ENCODE measurements at places on chromosomes 1 and 21. TPM values are rescaled to one million over a fixed set of nuclear protein-coding genes. Genes with fewer than 3 reads are reported as not detected.

OR2G6 gene
- total RNA-seq: not detected

MX2 gene
- 29.4 TPM for total RNA-seq

ARHGEF16 gene
- 0.80 TPM for total RNA-seq

TNFRSF9 gene
- total RNA-seq: not detected

CA6 gene
- not detected for total RNA-seq

UBAP2L gene
- total RNA-seq: 70.1 TPM

NEK2 gene
- total RNA-seq: 1.8 TPM

DNA sequence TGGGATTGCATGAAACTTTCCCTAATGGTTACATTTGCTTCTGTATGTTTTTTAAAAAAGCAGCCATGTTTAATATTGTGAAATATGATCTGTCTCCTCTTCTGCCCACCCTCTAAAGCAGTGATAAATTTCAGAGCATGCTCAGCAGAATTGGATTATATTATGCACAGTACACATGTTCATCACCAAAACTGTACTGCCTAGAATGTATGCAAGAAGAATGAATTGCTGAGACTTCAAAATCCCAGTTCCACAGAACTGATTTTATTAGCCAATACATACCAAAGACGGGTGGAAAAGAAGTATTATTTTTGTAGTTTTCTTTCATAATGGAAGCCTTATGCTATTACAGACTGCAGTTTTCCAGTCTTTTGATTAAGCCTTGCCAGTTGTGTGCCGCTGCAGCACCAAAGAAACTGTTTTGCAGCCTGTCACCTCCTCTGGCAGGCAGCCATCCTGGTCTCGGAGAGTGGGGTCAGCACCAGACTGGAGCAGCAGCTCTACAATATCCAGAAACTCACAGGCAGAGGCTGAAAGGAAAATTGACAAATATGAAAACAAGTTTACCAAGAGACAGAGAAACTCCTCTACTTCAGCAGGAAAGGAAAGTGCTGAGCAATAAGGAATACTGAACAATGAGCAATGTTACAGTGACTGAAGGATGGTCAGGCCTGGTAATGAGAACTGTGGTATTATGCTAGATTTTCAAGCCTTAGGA is 58.1 kb downstream of the LHX4 start:
- no peak overlapping the region for H3K27ac ChIP-seq
- H3K27me3 ChIP-seq: no peaks in the 10 kb centered on the region
- no peaks in the 10 kb centered on the region for H3K4me1 ChIP-seq
- no peak overlapping the region for H3K4me3 ChIP-seq
- no peak for DNase-seq
- H3K36me3 ChIP-seq: no peaks in the 10 kb centered on the region

GRCh38 chr21:38511198-38511597 is 12.9 kb upstream of the ERG start:
- H3K36me3 ChIP-seq: no peaks in the 10 kb centered on the region
- H3K4me3 ChIP-seq: no peak overlapping the region
- no peaks in the 10 kb centered on the region for H3K27me3 ChIP-seq
- DNase-seq: no peak

DNA sequence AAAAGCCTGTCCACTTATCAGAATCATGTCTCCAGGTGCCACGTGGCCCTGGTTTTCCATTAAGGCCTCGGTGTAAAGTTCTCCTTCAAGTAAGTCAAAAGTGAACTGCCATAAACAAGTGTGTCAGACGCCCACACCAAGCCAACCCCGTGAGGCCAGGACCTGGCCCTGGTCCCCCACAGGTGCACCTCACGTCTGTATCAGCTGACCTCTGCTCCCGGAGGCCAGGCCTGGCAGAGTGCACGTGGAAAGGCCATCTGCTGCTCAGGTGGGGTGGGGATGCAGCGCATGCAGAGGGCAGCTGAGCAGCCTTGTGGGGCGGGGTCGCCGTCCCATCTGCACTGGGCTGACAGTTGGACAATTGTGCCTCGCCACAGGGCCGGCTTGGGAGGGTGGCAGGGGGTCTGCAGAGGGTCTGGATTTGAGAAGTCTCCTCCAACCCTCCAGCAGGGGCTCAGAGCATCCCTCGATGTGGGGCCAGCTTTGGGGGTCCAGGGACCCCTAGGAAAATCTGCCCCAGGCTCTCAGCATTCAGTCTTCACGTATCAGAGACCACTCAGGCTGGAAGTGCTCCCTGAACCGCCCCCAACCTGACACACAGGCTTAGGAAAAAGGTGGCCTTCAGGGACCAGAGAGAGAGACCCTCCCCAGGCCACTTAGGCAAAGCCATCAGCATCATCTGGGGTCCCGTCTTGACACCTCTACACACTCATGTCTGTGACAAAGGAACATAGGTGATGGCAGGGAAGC is 3.0 kb downstream of the SLC19A1 start:
- H3K36me3 ChIP-seq: no peaks in the 10 kb centered on the region
- H3K4me3 ChIP-seq: no peak overlapping the region
- H3K4me1 ChIP-seq: peaks cover 6% of the 10 kb centered on the region

DNA sequence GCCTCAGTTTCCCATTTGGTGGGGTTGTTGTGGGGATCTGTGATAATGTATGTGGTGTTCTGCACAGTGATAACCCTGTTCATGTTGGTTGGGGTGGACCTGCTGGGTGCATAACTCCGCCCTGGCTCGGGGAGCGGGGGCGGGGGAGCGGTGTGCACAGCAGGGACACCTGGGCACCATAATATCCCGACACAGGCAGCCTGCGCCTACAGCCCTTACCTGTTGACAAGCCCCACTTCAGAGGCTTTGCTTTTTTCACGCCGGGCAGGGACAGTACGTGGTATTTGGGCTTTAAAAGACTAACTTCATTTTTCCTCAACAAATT is 48.0 kb upstream of the ACOT11 start:
- no peak for DNase-seq
- no peak overlapping the region for H3K27ac ChIP-seq
- peaks cover 6% of the 10 kb centered on the region for H3K4me1 ChIP-seq
- H3K27me3 ChIP-seq: no peaks in the 10 kb centered on the region
- no peaks in the 10 kb centered on the region for H3K36me3 ChIP-seq

DNA sequence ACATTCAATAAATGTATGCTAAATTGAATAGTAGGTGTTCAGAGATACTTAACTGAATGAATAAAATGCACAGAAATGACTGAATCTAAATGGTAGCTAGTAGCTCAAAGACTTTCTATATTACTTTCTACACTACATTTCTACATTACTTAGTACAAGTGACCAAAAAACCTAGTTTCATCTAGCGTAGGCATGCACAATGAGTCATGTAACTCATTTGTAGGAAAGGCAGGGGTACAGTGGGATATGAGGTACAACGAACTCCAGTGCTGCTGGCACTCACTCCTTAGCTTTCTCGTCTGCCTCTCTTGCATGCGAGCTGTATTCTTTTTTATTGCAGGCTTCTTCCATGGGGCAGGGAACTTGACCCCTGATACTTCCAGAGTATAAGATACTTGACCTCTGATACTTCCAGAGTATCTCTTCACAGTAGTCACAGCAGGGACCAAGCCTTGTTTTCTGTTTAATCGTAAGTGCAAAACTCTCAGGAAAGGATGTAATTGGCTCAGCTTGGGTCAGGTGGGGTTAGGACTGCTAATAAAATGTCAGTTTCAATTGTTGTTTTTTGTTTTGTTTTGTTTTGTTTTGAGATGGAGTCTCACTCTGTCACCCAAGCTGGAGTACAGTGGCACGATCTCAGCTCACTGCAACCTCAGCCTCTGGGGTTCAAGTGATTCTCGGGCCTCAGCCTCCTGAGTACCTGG is 4.9 kb upstream of the ATP2B4 start:
- no peaks in the 10 kb centered on the region for H3K36me3 ChIP-seq
- no peak overlapping the region for H3K27ac ChIP-seq
- no peak for DNase-seq
- H3K27me3 ChIP-seq: no peaks in the 10 kb centered on the region
- no peak overlapping the region for H3K4me3 ChIP-seq

GRCh38 chr1:180530501-180530900 is 28.1 kb upstream of the ACBD6 start:
- H3K27me3 ChIP-seq: no peaks in the 10 kb centered on the region
- H3K4me1 ChIP-seq: no peaks in the 10 kb centered on the region
- peak overlapping the region; percentile 87 for H3K27ac ChIP-seq
- no peaks in the 10 kb centered on the region for H3K36me3 ChIP-seq
- no peak overlapping the region for H3K4me3 ChIP-seq
- DNase-seq: no peak

GRCh38 chr1:240496941-240497340 is 115.0 kb downstream of the GREM2 start:
- no peak overlapping the region for H3K4me3 ChIP-seq
- no peaks in the 10 kb centered on the region for H3K27me3 ChIP-seq
- no peaks in the 10 kb centered on the region for H3K4me1 ChIP-seq
- no peaks in the 10 kb centered on the region for H3K36me3 ChIP-seq
- DNase-seq: no peak

- H3K27ac ChIP-seq: no peak overlapping the region
- no peaks in the 10 kb centered on the region for H3K36me3 ChIP-seq
- H3K4me1 ChIP-seq: no peaks in the 10 kb centered on the region
- no peak overlapping the region for H3K4me3 ChIP-seq
- no peaks in the 10 kb centered on the region for H3K27me3 ChIP-seq
Measured at GRCh38 chr21:41865002-41865777, 14.0 kb downstream of the PRDM15 start.

DNA sequence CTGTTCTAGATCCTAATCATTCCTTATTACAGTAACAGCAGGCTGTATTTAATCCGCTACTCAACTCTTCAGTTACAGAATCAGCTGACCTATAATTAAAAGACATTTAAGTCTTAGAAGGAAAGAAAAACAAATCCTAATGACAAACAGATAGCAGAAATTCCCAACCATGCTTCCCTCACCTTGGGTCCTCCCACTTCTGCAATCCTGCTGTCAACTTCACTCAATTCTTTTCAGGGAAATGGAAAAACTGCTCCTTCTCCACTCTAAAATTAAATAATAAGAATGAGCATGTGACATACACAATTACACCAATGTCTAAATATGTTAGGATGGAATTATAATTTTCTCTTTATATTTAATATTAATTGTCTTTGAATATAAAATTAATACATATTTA is 182.6 kb upstream of the LYPLAL1 start:
- H3K27ac ChIP-seq: no peak overlapping the region
- no peaks in the 10 kb centered on the region for H3K4me1 ChIP-seq
- H3K36me3 ChIP-seq: no peaks in the 10 kb centered on the region
- no peak for DNase-seq
- H3K4me3 ChIP-seq: no peak overlapping the region

DNA sequence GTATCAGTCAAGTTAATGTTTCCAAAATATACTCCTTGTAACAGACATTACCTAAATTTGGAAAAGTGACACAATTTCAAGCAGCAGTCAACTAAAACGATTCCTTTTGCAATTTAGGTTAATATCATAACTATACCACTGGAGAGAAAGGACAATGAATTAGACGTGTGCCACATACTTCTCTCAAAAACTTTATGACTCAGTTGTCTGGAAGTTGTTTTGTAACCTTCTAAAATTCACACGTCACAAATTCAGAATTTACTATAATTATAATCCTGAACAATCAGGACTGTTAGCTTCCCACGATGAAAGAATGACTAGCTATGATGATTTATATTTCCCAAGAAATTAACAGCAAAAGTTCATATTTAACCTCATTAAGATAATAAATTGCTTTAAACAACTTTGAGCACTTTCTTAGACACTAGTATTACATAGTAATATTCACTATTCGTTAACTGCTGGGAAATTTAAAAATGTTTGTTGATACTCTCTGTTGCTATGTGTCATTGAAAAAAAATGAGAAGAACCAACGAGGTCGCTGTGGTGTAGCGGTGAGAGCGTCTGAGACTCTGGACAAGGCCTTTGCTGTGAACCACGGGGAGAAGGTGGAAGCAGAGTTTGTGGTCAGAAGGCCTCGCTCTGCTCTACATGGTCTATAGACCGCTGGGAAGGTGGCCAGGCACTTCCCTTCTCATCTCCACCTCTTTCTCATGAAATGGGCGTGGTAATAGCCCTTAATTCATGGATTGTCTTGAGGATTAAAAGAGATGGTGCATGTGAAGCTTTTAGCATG is 27.9 kb upstream of the BATF3 start:
- H3K27ac ChIP-seq: no peak overlapping the region
- H3K27me3 ChIP-seq: no peaks in the 10 kb centered on the region
- no peak for DNase-seq

DNA sequence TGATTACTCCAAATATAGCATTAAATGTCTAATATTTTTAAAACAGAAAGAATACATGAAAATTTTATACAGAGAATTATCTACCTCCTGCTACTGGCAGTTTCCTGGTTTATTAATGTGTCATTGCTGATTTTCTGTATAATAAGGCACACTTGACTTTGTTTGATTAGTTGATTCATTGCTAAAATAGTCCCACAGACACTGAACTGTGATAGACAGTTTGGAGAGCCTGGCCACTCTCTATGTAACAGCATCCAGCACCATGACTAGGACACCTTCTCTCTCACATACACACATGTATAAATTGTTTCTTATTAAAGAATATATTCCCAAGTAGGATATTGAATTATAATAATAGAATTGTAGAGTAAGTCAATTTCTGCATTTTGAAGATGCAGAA is 368.5 kb upstream of the SNX7 start:
- no peaks in the 10 kb centered on the region for H3K27me3 ChIP-seq
- H3K4me3 ChIP-seq: no peak overlapping the region
- H3K4me1 ChIP-seq: no peaks in the 10 kb centered on the region
- H3K27ac ChIP-seq: no peak overlapping the region
- no peak for DNase-seq
- no peaks in the 10 kb centered on the region for H3K36me3 ChIP-seq

DNA sequence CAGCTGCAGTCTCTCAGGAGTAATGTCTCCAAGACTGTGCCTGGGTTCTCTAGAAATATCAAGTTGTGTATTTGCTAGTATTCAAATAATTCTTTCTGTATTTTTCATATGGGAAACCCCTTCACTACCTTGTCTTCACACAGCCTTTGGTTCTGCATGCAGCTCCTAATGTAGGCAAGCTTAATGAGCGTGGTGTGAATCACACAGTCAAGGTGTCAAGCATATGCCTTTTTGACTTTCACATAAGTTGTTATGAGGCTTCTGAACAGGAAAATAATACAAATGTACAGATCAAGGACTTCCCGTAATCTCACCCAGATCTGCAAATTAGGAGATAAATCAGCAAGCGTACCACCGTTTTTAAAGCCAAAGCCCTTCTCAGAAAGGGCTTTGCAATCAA is at the start of gene FCRL3:
Gene FCRL3, minus strand, starts transcription at position 38 of the 400 bp plus-strand sequence. CDS start 280 bp downstream, outside the sequence.
- no peak for DNase-seq
- no peak within 1 kb of the TSS for H3K4me3 ChIP-seq
- H3K4me1 ChIP-seq: no peaks in the 10 kb centered on the region
- H3K27me3 ChIP-seq: no peaks in the 10 kb centered on the region
- no peak within 1 kb of the TSS for H3K27ac ChIP-seq

GRCh38 chr1:174884038-174884437 is 115.7 kb upstream of the CACYBP start:
- no peaks in the 10 kb centered on the region for H3K4me1 ChIP-seq
- no peak overlapping the region for H3K27ac ChIP-seq
- no peaks in the 10 kb centered on the region for H3K27me3 ChIP-seq
- H3K4me3 ChIP-seq: no peak overlapping the region

All from breast epithelium (tissue), 4 donors.